NCI-H345 (cell line): ENCODE measurements at places on chromosomes 5 and 9.

DNA sequence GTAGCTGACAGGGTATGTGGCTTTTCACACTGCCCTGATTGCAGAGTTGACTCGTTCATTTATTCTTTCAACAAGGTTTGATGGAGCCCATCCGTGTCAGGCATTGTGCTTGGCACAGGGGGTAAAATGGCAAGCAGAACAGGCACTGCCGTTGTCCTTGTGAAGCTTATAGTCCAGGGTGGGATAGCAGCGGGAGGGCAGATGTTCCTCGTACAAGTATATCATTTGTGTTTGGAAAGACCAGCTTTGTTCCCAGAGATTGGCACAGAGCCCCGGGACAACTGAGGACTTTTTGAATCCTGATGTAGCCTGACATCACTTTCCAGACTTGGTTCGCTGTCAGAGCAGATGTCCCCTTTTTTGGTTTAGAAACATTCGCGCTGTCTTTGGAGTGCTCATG is 50.9 kb downstream of the MVB12B start:
- no peak for DNase-seq

- peak; percentile 65 for DNase-seq
These were observed 20.4 kb downstream of the ANKS6 start for GRCh38 chr9:98775831-98776441.

- no peak for DNase-seq
These were observed 33.2 kb downstream of the IDNK start for GRCh38 chr9:83656032-83656680.

DNA sequence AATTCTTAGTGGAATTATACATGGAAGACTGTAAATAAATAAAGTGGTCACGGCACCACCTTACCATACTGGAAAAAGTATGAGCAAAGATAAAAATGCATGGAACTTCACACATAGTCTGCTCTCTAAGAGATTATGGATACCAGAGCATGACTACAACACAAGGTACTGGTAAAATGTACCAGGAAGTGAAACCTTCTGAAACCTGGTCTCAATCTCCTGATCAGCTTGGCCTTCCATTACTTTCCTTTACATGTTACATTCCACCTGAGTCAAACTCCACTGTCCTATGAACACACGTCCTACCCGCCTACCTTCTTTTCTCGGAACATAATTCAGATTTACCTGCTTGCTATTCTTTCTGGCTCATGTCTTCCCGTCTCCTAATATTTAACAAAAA is 15.9 kb downstream of the PTAR1 start:
- no peak for DNase-seq

DNA sequence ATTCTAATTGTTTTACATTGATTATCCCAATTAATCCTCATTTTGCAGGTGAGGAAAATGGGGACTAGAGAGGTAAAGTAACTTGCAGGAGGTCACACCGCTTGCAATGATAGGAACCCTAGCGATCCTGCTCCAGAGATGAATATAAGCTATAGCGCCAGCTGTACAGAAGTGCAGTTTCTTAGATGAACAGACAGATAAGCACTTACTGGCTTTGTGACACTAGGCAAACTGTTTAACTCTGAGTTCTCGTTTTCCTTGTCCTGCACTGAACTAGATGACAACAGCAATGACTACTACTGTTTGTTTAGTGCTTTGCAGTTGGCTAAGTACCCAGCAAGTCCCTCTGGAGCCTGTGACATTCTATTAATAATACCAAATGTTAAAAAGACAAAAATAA is 11.1 kb downstream of the LHX6 start:
- DNase-seq: no peak

- DNase-seq: no peak
These were observed 15.7 kb downstream of the NUP155 start for GRCh38 chr5:37355161-37355560.

- DNase-seq: no peak
These were observed 552.6 kb downstream of the CCDC171 start for GRCh38 chr9:16105168-16106020.

DNA sequence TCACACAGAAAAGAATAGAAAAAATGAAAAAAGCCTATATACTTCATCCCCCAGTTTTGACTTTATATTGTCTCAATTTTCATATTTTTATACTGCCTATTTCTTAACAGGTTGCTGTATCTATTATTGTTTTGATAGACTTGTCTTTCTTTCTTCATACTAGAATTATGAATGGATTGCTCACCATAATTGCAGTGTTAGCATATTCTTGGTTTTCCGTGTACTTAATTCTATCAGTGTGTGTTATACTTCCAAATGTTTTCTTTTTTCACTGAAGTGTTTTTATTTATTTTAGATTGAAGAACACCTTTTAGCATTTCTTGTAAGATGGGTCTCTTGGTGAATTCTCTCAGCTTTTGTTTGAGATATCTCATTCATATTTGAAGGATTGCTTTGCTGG is 38.7 kb downstream of the MTRR start:
- DNase-seq: no peak

DNA sequence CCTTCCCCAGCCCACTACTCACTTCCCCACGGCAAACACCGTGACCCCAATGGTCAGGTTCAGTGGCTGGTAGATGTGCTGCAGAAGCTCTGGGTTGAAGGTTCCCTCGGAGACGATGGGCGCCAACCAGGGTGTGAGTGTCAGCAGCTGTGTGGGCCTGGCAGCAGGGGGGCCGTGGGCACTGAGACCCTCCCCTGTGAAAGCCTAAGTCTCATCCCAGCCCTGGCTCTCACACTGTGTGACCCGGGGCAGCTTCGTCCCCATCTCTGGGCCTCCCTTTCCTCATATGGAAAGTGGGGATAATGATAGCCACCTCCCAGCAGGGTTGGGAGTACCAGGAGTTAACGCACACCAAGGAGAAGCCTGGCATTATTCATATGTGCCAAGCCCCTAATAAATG is 8.6 kb downstream of the GBGT1 start:
- no peak for DNase-seq

DNA sequence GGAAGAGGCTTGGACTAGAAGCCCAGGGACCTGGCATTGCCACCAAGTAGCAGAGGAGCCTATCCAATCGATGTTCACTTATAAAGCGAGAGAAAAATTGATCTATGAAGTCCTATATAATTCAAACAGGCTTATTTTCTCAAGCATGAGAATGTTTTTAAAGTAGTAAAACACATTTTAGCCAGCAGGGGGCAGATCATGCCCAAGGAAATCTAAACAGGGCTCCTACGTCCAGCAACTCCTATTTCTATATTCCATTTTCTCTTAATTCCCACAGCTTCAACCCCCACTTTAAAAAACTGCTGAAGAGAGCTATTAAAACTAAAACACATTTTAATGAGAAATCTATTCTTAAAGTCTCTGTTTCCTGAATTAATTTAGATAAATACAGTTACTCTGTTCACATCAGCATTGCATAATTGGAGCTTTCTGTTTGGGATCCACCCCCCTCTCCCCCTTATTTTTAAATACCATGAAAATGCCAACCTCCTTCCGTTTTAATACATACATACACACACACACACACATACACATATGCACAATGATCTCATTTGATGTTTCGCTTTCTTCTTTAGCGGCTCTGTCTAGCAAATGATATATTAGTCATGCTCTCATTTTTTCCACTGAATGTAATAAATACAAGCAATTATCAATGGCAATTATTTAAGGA is 144.9 kb downstream of the MYO10 start:
- DNase-seq: peak; percentile 68

DNA sequence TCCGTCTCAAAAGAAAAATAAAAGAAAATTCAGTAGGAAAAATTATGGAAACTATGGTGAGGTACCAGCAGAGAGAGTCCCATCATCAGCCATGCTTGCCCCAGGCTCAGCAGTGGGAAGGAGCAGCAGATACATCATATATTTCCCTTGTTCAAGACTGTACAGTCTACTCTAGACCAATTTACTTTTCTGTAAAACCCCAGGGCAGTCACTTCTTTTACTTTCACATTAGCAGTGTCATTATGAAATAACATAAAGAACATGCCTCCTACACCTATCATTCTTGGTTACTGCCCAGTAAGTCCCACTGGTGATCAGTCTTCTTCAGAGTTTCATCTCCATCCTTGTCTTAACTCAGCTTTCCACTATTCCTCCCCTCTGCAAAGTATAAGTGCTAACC is 1145.0 kb downstream of the MAT2B start:
- no peak for DNase-seq

GRCh38 chr9:133873461-133873891 is 118.6 kb downstream of the VAV2 start:
- no peak for DNase-seq

GRCh38 chr9:127711831-127712274 is 3.6 kb downstream of the PTRH1 start:
- peak; percentile 76 for DNase-seq

GRCh38 chr5:33379757-33380156 is 61.0 kb upstream of the TARS1 start:
- no peak for DNase-seq

DNA sequence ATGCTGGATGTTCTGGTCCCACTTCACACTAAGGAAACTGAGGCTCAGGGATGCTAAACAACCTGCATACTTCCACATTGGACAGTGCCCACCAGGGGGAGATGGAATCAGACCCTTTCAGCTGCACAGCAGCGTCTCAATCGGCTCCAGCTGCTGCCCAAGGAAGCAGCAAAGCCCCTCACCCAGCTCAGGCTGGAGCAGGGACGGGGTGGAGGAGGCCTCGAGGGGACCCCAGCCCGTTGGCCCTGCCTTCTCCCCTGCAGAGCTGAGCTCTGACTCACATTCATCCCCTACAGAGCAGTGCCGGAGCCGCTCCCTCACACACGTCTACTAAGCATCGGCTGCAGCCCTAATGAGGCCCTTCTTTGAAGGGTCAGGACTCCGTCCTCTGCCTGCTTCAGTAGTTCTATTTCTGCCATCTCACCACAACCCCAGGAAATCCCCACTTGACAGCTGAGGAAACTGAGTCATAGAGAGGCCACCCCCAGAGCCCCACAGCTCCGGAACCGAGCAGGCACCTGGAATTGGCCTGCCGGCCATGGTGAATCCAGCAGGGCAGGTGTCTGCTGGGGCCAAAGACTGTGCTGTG is 21.5 kb upstream of the SUSD3 start:
- no peak for DNase-seq

DNA sequence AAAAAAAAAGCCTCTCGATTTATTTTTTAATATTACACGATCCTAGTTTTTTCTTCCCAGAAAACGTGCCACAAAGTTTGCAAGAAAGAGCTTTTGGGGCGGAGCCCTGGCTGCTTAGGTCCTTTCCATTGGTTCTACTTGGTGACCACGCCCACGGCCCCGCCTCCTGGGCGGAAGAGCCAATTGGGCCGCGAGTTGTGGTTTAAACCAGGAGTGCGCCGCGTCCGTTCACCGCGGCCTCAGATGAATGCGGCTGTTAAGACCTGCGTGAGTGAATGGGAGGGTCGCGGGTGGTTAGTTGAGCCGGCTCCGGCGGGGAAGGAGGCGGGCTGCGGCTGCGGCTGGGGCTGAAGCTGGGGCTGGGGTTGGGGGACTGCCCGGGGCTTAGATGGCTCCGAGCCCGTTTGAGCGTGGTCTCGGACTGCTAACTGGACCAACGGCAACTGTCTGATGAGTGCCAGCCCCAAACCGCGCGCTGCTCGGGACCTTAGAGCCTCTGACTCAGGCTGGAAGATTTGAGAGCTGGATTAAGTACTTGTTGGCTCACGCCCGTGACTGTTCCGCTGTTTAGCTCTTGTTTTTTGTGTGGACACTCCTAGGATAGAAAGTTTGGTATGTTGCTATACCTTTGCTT is at the start of gene PTTG1:
PTTG1 (plus strand) TSS at position 231 of the 634 bp plus-strand sequence. CDS start 458 bp downstream, outside the sequence.
- DNase-seq: peak; percentile 98

DNA sequence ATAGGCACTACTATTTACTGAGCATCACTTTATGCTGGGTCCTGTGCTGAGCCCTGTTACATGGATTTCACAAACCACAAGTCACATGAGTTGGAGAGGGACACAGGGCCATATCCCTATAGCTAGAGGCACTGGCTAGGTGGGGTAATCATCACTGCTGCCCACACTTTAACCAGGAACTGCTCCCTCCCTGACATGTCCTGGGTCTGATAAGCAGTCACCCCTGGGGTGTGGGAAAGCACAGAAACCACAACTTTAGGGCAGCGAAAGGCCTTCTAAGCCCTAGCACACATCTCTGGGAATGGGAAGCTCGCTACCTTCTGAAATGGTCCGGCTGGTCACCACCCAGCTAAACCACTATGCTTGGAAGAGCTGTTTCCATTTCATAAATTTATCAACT is 15.0 kb downstream of the TBC1D2 start:
- DNase-seq: no peak

GRCh38 chr5:56569566-56569965 is 245.8 kb upstream of the MAP3K1 start:
- DNase-seq: no peak

DNA sequence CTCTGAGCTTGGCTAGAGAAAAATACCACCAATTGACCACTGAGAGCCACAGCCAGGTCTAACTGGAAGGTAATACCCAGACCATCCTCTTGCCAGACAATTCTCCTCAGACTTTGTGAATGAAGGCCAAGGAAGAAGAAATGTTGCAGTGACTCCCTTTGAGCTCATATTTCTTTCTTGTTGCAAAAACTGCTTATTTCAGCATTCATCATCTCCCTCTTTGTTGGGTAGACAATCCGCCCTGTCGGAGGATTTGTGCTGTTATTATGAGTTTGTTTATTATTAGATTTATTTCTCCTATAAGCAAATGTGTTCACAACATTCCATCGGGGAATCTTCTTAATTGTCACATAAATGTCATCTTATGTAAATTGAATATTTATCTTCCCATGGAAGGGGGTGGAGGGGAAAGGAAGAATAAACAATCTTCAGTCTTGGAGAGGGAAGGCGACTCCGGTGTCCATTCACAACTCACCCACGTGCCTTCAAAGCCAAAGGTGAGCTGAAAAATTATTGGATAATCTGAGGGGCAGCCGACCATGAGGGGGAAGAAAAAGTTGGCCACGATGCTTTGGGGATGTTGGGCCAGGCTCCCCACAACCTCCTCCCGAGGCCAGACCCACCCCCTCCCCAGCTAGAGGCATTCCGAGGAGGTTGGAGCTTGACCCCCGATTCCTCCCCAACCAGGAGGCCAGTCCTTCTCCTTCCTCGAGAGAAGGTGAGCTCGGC is 1.8 kb upstream of the JADE2 start:
- no peak for DNase-seq

DNA sequence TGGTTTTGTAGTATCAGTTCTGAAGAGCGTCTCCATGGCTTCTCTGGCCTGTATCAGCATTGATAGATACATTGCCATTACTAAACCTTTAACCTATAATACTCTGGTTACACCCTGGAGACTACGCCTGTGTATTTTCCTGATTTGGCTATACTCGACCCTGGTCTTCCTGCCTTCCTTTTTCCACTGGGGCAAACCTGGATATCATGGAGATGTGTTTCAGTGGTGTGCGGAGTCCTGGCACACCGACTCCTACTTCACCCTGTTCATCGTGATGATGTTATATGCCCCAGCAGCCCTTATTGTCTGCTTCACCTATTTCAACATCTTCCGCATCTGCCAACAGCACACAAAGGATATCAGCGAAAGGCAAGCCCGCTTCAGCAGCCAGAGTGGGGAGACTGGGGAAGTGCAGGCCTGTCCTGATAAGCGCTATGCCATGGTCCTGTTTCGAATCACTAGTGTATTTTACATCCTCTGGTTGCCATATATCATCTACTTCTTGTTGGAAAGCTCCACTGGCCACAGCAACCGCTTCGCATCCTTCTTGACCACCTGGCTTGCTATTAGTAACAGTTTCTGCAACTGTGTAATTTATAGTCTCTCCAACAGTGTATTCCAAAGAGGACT is 1.5 kb downstream of the GPR21 start:
- no peak for DNase-seq

- no peak for DNase-seq
These were observed 102.6 kb downstream of the PDE4D start for GRCh38 chr5:59790776-59791475.

GRCh38 chr9:89291741-89292140 is 19.3 kb upstream of the CKS2 start:
- no peak for DNase-seq

GRCh38 chr9:39108145-39108544 is 179.8 kb downstream of the CNTNAP3 start:
- no peak for DNase-seq
